HCT116 (cell line): ENCODE measurements at places on chromosomes 5 and 9.

- DNase-seq = no peak
Measured at GRCh38 chr9:4923580-4924544, 61.2 kb upstream of the JAK2 start.

DNA sequence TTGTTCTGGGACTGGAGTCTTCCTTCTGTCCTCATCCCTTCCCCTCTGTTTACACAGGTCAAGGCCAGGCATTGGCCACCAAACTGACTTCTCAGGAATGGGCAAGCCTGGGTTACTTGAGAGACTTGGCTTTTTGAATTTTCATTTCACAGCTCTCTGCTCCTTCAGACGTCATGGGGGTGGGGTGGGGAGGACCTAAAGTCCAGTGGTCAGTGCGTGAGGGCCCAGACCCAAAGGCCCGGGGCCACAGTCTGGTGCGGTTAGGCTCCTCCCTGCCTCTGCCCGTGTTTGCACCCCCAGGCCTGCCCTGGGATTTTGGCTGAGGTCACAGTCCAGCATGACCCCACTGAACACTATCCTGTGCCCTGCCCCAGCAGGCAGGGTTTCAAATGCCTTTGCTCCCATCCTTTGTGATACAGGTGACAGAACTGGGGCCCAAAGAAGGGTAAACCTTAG is 4.1 kb upstream of the CXXC5 start:
- no peak for DNase-seq

- DNase-seq = no peak
Measured at GRCh38 chr5:74432216-74432615, 208.3 kb downstream of the ENC1 start.

DNA sequence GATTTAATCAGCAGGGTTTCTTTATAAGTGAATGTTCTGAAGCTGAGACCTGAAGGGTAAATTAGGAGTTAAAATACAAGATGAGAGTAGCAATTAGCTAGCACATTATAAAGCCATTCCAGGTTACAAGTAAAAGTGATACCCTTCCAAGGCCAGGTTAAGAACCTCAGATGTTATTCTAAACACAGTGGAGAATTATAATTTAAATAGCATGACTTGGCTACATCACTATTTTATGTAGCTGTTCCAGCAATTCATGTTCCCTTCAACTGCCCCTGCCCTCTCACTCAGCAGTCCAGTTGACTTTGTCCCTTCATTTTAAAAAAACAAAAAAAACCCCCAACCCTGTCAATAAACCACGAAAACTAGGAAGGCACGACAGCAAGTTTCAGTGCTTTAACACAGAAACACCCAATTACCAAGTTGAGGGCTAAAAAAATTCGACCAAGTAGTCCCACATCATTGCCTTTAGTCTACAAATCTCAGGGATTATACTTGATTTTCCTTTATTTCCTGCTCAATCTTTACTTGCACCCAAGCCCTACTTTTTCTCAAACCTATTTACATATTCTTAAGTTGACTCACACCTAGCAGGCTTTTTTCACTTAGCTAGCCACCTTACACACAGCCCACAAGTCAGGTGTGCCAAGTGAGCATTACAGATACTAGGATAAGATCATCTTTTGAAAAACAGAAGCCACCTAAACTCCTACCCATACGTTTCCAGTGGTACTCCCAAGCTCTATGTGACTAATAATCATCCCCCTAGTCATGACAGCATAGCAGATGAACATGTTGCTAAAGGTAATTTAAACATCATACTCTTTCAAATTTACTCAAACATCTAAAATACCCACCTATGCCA is 3.4 kb downstream of the RPL37 start:
- no peak for DNase-seq

DNA sequence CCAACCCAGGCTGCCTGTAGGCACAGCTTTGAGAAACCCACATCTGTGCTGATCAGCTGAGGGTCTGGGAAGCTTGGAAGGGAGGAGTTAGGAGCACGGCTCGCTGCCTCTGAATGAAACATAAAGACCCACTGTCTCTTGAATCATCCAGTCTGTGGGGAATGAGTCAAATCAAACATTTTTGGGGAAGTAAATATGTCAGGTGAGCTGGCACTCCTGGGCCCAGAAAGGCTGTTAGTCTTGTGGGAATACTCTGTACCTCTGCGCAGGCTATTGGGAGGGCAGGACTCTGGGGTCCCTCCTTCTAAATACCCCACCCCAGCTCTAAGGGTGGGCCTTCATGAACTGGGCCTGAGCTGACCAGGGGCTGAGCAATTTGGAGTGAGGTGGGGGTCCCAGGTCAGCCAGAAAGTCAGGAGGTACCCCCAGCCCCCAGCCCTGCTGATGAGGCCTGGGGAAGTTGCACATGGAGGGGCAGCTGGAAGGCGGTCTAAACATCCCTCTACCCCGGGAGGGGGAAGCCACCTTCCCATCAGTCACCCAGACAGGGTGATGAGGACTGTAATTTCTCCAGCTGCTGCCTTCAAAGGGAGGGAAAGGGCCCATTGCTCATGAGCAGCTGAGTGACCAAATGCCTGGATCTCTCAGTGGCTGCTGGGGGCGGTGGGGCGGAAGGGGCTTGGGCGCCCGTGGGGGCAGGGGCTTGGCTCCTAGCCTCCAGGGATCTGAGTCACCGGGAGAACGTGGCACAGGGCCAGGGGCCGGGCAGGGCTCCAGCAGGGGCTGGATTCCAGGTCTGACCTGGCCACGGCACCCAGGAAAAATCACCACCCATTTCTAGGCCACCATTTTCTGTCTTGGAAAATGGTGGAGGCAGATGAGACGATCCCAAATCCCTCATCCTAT is 10.8 kb downstream of the FIBCD1 start:
- DNase-seq = peak; percentile 55

DNA sequence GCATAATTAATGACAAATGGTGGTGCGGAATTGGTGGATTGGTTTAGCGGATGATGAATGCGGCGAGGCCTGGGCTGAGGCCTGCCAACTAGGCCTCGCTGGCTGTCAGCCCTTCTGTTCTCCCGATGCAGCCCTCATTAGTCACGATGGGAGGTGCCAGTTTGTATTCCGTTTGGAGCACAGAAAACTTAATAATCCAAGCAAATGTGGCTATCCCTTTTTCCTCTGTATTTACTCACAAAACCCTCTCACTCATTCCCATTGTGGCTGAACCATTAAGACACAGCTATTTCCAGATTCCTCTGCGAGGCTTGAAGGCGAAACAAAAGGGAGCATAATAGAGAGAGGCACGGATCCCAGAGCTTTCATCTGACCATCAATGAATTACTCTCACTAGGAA is 114.3 kb downstream of the MVB12B start:
- DNase-seq = no peak

- no peak for DNase-seq
Measured at GRCh38 chr5:40746703-40747102, 9.1 kb downstream of the TTC33 start.

DNA sequence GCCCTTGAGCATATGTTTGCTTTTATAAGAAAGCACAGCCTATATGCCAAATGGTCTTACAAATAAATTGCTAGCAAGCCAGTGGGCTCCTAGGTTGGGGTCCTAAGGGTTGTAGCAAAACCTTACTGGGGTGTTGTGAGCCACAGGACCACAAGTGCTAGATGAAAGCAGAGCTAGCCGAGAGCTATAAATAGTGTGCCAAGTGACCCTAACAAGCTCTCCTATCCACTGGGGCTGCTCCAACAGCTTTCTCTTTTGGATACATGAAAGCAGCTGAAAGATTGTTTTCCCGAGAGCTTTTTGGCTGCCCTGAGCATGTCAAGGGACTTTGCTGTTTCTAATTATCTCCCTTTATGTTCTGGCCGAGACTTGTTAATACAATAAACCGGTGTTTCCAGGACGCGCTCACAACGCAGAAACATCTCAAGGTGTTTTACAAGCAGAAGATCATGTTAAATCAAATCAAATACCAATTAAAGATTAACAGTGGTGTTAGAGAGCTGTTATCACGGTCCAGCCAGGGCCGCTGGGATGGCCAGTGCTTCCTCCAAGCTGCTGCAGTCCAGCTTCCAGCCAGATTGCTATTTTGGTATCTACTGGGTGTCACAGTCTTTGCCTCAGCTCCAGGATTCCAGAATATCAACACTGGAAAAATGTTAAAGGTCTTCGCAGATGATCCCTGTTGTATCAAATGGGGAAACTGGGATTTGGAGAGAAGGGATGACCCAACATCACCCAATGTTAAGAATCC is 351.0 kb downstream of the ASTN2 start:
- DNase-seq = no peak
